ENCODE measurements at places on chromosomes 16 and 17.

GRCh38 chr16:49785970-49786369 lies 69.9 kb downstream of the ZNF423 start:
- DNase-seq: no peak

DNA sequence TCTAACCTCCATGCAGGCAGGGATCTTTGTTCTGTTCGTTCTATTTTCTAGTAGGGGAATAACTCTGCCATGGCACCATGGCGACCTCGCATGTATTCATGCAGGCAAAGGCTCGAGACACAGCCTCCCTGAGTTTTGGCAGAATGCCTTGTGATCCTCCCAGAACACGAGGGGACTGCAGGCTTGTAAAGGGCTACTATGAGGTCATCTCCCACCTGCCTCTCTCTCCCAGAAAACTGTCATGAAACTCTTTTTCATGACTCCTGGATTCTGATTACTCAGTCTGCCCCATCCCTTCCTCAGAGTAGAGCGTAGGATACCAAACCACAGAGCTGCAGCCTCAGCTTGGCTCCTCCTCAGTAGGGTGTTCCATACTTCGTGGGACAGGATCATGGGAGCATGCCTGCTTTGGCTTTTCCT lies 64.3 kb downstream of the IGF2BP1 start:
- no peak for DNase-seq

DNA sequence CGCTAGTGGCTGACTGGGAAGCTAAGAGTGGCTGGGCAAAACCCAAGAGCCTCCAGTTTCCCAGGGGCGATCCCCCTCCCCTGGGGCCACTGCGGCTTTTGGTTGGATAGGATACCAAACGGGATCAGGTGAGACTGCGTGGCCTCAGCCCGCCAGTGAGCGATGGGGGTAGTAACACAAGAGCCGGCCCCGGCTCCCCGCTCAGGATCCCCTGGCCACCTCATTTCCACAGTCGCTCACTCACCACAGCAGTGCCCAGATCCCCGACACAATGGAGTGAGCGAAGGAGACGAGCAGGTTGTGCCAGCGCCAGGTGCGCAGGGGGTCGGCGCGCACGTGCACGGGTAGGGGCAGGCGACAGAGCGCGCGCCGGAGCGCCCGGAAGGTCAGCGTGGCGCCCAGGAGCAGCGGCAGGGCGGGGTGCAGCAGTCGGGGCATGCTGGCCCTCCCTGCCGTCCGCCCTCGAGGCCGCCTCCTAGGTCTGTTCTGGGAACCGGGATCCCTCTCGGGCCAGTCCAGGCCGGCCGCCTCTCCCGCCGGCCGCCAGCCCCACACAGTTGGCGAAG lies 290 bp downstream of the TLCD1 start:
- DNase-seq: peak; percentile 10

DNA sequence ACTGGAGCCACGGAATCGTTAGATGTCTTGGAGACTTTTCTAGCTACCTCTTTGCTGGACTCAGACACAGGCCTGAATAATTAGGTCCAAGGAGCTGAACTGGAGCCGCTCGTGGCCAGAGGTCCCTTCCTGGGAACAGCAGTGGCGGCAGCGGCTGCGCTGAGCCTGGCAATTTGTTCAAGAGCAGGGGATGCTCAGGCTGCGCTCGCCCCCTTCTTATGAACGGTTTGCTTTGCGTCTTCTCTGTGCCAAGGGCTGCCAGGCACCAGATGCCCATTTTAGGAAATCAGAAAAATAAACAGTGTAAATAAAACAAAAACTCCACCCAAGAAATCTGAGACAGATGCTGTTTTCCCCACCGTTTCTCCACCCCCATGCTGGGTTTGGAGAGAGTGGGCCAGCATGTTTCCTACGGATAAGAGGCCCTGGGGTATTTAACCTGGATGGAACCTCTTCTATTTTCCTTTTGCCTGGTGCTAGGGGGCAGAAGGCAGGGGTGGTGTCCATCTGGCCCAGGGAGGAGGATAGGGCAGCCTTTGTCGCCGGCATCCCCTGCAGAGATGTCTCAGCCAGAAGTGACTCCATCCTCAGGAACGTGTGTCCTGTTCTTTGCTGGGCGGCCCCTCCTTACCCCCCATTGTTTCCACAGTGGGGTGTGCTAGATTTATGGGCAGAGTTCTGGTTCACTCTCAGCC lies 163.4 kb downstream of the SEC14L1 start:
- DNase-seq: no peak

- no peak for DNase-seq
Observed at GRCh38 chr16:3999479-4000325, 116.5 kb downstream of the ADCY9 start.

GRCh38 chr16:58196898-58197313 lies 1.0 kb downstream of the CSNK2A2 start:
- no peak for DNase-seq

DNA sequence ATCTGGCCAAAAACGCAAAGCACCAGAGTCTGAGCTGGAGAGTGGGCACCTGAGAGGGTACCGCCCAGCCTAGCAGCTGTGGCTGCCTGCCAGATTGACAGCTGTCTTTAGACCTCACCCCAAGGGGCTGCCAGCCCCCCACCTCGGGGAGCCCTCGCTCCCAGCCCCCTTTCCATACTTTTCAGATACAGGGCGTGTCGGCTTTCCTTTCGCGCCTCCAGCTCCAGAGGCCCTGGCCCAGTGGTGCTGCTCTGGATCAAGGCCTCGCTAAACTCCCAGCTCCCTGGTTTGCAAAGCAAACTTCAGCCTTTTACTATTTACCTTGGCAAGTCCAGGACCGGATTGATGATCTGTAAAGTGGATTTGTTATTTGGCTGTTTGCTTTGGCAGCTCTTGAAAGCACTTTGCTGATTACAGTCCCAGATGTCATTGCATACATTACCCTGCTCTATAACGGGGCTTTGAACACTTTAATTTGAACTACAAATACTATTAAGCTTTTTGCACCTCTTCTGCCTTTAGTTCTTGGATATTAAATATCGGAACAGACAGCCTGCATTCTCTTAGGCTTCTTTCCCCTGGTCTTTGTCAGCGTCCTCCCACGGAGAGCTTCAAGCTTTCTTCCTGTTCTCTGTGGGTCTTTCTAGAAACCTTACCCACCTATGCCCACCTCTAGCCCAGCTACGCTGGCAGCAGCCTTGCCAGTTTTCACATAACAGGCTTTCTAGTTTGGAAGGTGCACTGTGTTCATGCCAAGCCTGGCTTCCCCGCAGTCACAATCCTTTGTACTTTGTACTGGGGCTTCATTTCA lies 63.6 kb upstream of the TBX2 start:
- no peak for DNase-seq

- no peak for DNase-seq
Observed at GRCh38 chr17:17453088-17453487, 23.7 kb upstream of the MED9 start.
